ENCODE measurements at places on chromosomes 2 and 18. TPM values are rescaled to one million over a fixed set of nuclear protein-coding genes. Genes with fewer than 3 reads are reported as not detected.

MDH1B gene
- total RNA-seq = 5.2 TPM

DNA sequence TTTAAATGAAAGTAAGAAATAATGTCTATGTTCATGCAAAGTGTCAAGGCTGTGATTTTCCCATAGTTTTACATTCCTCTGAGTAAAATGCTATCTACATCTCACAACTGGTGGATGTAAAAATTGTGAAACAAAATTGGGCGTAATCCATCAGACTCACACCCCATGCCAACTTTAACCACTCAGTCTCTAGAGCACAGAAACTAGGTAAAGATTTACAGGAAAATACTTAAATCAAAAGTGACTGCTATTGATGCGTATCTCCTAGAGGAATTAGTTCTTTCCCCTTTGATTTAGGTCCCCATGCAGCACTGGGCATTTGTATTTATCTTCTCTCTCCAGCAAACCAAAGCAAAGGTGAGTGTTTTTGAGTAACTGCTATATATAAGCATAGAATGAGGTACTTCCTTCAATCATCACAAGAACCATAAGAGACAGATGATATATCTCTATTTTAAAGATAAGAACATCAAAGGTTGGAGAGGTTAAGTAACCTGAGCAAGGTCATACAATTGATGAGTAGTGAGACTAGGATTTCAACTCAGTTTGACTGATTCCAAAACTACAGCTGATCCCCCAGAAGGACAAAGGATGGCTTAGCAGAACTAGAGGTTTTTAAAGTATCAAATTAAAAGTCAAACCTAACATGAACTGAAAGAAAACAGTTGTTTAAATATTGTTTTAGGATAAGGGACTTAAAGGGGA is 594.0 kb upstream of the ACVR2A start:
- DNase-seq = no peak

DNA sequence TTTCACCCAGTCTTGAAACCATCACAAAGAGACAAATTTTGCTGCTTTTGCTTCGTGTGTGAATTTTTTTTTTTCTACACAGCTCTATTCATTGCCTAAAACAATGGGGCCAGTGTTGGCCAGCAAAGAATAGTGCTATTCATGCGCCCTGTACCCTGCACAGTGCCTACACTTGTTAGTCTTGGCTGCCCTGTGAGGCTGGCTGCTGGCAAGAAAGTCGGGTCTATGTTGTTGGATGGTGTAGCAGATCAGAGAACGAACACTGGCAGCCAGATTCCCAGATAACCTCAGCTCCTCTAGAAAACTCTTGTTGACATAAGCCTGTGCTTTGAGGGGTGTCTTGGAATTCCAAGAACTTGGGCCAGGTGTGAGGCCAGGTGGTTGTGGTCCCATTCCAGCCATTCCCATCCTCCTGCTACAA is 455.7 kb upstream of the TCF4 start:
- DNase-seq = no peak

DNA sequence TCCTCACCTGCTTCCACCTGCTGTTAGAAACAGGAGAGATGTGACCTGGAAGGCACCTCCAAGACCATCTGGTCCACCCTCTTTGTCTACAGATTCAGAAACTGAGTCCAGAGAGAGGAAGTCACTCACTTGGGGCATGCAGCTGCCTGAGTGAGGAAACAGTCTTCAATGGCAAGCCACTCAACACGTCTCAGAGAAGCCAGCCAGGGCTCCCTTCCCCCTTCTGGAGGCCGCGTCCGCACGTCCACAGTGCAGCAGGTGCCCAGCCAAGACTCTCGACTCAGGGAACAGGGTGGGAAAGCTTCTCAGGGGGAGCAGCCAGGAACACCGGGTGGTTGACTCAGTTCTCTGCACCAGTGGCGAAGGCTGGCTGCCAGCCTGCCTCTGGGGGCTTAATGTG is 201.7 kb downstream of the BCL11A start:
- no peak for DNase-seq

DNA sequence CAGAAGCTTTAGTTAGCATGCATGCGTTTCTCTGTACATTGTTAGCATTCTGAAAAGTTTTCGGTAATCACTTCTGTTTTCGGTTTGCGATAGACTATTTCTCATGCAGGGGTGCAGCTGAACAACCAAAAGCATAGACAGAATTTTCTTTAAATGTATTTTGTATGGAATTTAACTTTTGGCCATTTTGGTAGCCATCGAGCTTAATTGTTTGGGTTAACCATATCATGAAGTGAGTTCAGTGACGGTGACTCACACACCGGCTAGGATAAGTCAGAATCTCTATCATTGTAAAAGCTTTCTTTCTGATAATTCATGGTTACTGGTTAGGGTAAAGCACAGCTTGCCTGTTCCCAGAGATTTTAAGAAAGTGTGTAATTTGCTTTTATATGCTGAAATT is 107.2 kb downstream of the CD226 start:
- DNase-seq = no peak

Data from Caki2 (cell line).